HepG2 (cell line): ENCODE measurements at places on chromosomes 16 and 17.

GRCh38 chr17:79654960-79655382 is 44.1 kb upstream of the RBFOX3 start:
- DNase-seq, result peak; percentile 15

GRCh38 chr17:73900516-73900915 is 256.3 kb upstream of the SDK2 start:
- DNase-seq, result no peak

GRCh38 chr16:53220585-53220984 is 165.8 kb downstream of the CHD9 start:
- peak; percentile 20 for DNase-seq

- DNase-seq, result no peak
Measured at GRCh38 chr17:50280068-50280467, 5.8 kb downstream of the TMEM92 start.

GRCh38 chr17:75749545-75750389 is 15.2 kb downstream of the GALK1 start:
- DNase-seq, result peak; percentile 67

- DNase-seq, result no peak
Measured at GRCh38 chr17:81635973-81636504, 873 bp downstream of the NPLOC4 start.

DNA sequence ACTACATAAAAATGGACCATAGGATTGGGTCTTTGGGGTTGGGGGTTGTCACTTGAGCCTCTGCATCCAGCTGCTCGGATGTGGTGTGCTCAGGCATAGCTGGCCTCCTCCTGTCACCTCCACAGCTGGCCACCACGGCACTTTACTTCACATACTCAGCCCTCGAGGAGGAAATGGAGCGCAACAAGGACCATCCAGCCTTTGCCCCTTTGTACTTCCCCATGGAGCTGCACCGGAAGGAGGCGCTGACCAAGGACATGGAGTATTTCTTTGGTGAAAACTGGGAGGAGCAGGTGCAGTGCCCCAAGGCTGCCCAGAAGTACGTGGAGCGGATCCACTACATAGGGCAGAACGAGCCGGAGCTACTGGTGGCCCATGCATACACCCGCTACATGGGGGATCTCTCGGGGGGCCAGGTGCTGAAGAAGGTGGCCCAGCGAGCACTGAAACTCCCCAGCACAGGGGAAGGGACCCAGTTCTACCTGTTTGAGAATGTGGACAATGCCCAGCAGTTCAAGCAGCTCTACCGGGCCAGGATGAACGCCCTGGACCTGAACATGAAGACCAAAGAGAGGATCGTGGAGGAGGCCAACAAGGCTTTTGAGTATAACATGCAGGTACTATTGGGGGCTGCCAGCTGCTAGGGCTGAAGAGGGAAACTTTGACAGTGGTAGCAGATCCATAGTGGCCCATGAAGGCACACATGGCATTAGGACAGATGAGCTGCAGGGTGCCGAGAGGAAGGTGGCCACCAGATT is 30.8 kb downstream of the CDIP1 start:
- no peak for DNase-seq

- DNase-seq, result no peak
Measured at GRCh38 chr17:27872776-27873175, 20.4 kb downstream of the LYRM9 start.

GRCh38 chr16:30585022-30585399 is 486 bp downstream of the ZNF785 start:
- DNase-seq, result no peak

DNA sequence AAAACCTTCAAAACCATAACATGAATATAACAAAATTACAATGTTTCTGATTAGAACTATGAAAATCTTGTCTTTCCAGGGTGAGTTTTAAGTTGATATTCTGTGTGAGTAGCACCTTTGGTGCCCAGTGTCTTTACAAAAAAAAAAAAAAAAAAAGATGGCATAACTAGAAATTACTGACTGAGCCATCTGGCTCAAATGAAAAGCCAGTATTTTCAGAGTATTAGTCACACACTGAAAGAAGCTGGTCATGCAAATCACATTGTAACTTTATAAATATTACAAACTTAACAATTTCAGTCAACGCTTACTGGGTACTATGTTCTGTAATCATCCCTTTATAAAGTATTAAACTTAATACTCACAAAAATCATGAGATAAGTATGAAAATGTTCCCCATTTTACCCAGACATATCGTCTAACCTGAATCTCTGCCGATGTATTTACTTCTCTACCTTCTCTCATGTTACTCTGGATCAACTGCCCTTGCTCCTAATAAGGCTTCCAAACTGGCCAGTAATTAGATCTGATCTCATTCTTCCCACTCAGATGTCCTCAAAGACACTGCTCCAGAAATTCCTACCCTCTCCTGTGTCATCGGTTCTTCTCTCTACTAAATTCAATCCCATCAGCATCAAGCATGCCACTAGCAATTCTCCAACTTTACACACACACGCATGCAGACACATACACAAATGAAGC is 25.4 kb downstream of the UBE2G1 start:
- DNase-seq, result no peak

DNA sequence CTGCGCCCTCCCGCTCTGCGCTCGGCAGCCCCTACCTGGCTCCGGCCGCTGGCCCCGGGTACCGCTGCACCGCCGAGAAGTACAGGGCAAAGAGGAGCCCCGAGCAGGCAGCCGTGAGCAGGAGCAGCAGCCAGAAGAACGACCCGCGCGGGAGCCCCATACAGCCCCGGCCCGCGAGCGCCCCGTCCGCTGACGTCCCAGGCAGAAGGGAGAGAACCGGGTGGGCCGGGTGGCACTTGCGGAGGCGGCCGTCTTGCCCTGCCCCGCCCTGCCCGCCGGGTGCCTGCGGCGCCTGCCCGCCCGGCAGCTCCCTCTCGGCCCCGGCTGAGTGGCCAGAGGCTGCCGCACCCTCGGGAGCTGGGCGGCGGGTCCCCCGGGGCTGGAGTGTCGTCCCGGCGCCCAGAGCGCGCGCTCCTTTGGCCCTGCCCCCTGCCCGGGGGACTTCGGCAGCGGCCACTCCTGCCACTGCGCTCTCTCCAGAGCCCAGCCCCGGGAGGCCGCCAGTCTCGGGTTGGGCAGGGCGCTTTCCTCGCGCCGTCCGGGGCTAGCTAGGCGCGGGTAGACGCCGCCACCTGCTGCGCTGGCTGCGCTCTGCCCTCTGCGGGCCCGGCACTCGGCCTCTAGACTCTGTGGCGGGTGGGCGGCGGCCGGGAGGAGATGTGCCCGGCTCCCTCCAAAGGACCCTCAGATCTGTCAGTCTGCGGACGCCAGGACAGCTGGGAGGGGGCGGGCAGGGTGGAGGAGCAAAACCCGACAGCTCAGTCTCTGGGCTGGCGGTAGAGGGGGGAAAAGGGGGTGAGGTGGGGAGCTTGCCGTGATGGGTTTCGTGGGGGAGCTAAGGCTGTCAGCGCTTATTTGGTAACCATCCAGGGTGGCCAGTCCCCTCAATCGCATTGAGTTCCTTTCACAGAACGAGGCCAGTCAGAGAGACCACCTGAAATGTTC is at the start of gene ST6GALNAC2:
Gene ST6GALNAC2 (minus strand): TSS at position 212 of the 945 bp plus-strand sequence. CDS start 52 bp downstream, at position 160.
- peak; percentile 66 for DNase-seq

- no peak for DNase-seq
Measured at GRCh38 chr16:28011971-28012445, 51.5 kb downstream of the GSG1L start.

DNA sequence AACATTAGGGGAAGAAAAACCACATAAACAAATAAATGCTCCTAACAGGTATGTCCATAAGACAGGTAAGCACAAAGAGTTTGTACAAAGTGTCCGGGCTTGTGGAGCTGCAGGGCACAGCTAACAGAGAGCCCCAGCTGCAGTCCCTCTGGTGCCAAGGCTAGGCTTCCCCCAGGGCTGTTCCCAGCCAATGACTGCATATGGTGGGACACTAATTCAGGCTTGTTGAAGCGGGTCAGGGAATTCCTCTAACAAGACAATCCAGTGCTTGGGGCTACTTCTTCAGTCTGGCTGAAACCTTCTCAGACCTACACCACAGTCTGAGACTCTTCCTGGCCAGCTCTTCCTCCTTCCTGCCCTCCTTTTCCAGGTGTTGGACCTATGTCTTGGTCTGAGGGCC is 51.7 kb upstream of the ALDH3A1 start:
- no peak for DNase-seq
